ENCODE measurements at places on chromosomes 16 and 17.

DNA sequence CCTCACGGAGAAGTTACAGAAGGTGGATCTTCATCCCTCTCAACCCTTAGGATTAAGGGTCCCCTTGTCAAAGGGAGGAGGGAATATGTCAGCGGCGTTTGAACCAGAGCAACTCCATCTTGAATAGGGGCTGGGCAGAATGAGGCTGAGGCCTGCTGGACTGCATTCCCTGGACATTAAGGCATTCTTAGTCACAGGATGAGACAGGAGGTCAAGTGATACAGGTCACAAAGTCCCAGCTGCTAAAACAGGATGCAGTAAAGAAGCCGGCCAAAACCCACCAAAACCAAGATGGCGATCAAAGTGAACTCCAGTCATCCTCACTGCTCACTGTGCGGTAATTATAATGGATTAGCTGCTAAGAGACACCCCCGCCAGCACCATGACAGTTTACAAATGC lies 36.7 kb downstream of the RBFOX3 start:
- no peak for DNase-seq
- H3K36me3 ChIP-seq = no peaks in the 10 kb centered on the region
- no peaks in the 10 kb centered on the region for H3K27me3 ChIP-seq
- no peak overlapping the region for H3K4me3 ChIP-seq
- H3K27ac ChIP-seq = no peak overlapping the region

GRCh38 chr17:43767053-43767712 lies 8.6 kb upstream of the SOST start:
- no peak overlapping the region for H3K27ac ChIP-seq
- no peak for DNase-seq
- peaks cover 8% of the 10 kb centered on the region for H3K36me3 ChIP-seq

DNA sequence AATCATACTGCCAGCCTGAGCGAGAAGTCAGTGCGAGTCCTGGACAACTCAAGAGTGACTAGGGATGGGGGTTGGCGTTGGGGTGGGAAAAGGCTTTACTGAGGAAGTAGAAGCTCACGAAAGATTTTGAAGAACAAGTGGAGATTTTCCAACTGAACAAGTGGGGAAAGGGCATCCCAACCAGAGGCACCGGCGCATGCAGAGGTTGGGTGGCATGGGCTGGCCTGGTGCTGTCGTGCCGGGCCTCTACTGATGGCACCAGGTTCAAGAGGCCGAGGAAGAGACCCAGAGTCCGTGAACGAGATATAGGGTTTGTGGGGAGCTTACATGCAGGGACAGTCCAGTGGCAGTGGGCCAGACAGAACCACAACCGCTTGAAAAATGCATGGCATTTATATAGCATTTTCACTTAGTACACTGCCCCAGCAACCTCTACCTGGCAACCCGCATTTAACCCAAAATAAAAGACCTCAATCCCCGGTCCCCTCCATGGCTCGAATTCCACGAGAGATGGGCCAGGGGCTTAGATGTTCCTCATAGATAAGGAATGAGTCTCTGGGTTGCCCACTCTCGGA lies 7.7 kb upstream of the ITGA3 start:
- peaks cover 19% of the 10 kb centered on the region for H3K4me1 ChIP-seq
- DNase-seq = no peak
- no peak overlapping the region for H3K4me3 ChIP-seq
- H3K27me3 ChIP-seq = no peaks in the 10 kb centered on the region

- H3K27me3 ChIP-seq = no peaks in the 10 kb centered on the region
- peaks cover 5% of the 10 kb centered on the region for H3K4me1 ChIP-seq
- no peak for DNase-seq
- no peak overlapping the region for H3K4me3 ChIP-seq
- no peaks in the 10 kb centered on the region for H3K36me3 ChIP-seq
These were observed 17.1 kb upstream of the C17orf113 start for GRCh38 chr17:42067371-42068091.

DNA sequence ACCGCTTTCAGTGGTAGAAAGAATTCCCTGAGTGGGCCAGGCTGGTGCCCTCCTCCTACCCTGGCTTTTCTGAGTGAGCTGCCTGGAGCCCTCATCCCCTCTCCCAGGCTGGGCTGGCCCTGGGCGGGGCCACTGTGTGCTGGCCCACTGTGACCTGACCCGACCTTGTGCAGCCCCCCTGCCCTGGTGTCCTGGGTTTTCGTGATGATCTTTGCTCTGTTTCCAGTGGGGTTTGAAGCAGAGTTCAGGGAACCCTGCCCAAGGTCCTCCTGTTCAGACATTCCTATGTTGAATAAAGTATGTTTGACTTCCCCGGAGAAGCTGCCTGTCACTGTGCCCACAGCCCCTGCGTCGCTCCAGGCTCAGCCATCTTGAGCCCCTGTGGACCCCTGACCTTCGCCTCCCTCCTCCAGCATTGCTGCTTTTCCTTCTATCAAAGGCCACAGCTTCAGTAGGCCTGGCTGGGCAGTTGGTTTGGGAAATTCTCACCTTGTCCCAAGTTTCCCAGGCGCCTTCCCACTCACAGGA lies 13.7 kb upstream of the NAGLU start:
- peaks cover 6% of the 10 kb centered on the region for H3K4me1 ChIP-seq
- no peaks in the 10 kb centered on the region for H3K27me3 ChIP-seq
- H3K27ac ChIP-seq = no peak overlapping the region
- DNase-seq = no peak
- peaks cover 9% of the 10 kb centered on the region for H3K36me3 ChIP-seq

DNA sequence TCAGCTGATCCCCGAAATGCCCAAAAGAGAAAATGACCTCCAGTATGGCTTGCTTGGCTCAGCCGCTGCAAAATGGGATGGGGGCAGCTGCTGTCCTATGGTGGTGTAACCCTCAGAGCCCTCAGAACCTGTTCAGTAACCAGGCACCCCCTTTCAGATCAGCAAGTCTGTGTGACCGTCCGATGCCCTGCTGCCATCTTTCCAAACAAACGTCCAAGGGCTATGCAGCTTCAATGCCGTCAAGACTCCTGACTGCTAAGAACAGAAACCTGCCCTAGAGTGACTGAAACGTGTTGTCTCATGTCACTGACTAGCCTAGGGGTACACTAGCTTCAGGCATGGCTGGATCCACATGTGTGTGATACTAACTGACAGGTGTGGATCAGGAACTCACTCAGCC lies 70.4 kb downstream of the GNAO1 start:
- H3K27me3 ChIP-seq = no peaks in the 10 kb centered on the region
- H3K4me3 ChIP-seq = no peak overlapping the region
- H3K27ac ChIP-seq = no peak overlapping the region
- peaks cover 3% of the 10 kb centered on the region for H3K4me1 ChIP-seq
- H3K36me3 ChIP-seq = no peaks in the 10 kb centered on the region

DNA sequence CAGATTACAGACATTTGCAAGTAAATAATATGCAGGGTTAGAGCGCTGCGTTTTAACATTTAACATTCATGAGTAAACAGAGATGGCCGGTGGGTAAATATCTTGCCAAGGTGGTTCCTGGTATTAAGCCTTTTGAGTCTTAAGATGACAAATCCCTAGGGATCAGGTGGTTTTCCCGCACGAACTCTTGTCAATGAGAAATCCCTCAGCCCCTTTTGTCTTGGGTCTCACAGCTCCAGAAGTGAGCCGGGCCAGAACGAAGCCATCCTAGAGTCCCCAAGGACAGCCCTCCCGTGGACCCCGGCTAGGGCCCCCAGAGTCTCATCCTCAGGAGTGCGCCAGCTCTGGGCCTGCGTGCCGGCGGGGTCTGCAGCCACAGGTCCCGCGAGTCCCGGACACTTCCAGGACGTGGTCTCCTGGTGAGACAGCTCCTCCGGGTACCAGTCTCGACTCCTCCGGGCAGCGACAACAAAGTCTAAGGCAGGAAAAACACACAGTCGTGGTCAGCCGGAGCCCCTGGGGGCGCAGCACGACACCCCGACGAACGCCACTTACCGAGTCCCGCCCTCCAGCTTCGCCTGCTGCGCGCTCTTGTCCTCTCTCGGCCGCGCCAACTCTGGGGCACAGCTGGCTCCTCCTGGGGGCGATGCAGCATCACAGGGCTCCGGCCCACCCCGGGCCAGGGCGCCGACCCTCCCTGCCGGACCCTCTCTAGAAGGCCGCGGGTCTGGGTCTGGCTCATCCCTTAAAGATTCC lies 13.3 kb downstream of the MIS12 start:
- H3K27ac ChIP-seq = no peak overlapping the region
- peaks cover 7% of the 10 kb centered on the region for H3K27me3 ChIP-seq
- DNase-seq = peak; percentile 62
- peak overlapping the region; percentile 54 for H3K4me3 ChIP-seq

GRCh38 chr16:50596762-50597450 lies 48.7 kb downstream of the NKD1 start:
- H3K4me1 ChIP-seq = peaks cover 13% of the 10 kb centered on the region
- no peaks in the 10 kb centered on the region for H3K36me3 ChIP-seq
- H3K4me3 ChIP-seq = no peak overlapping the region
- H3K27me3 ChIP-seq = no peaks in the 10 kb centered on the region
- no peak for DNase-seq
- no peak overlapping the region for H3K27ac ChIP-seq

GRCh38 chr17:58325976-58326468 lies 2.6 kb downstream of the TSPOAP1 start:
- no peaks in the 10 kb centered on the region for H3K4me1 ChIP-seq
- H3K27me3 ChIP-seq = no peaks in the 10 kb centered on the region
- H3K36me3 ChIP-seq = no peaks in the 10 kb centered on the region
- no peak overlapping the region for H3K27ac ChIP-seq
- DNase-seq = no peak

DNA sequence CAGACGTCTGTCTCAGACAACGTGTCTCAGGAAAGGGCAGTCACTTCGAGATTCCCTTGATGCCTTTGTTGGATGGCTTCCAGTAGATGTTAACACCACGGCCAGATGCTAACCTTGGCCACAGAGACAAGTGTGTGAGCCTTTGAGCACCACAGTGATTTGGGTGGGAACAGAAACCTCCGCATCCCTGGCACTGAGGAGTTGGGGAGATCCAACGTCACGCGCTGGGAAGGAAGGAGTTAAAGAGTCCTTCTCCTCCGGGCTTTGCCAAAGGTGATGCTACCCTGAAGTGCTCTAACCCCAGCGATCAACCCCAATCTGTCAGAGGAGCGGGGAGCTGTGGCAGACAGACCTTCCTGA lies 3.0 kb upstream of the ABR start:
- peaks cover 19% of the 10 kb centered on the region for H3K27me3 ChIP-seq
- no peak overlapping the region for H3K27ac ChIP-seq
- peaks cover 22% of the 10 kb centered on the region for H3K4me1 ChIP-seq

DNA sequence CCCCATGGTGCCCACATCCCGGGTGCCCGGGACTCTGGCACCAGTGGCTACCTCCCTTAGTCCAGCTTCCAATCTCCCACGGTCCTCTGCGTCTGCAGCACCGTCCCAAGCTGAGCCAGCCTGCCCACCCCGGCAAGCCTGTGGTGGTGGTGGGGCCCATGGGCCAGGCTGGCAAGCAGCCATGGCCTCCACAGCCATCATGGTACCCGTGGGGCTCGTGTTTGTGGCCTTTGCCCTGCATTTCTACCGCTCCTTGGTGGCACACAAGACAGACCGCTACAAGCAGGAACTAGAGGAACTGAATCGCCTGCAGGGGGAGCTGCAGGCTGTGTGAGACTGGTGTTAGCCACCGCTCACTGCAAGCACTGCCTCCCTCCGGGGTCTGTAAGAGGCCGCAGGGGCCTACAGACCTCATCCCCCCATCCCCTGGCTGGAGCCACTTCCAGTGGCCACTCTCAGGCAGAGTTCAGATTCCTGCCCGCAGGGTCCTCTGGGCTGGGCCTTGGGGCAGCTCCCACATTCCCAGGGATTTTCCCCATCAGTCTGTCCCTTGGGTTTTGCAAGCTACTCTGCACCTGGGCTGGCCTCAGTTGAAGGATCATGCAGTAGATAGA lies 3.9 kb upstream of the SETD1A start:
- H3K36me3 ChIP-seq = no peaks in the 10 kb centered on the region
- H3K27me3 ChIP-seq = no peaks in the 10 kb centered on the region
- no peak overlapping the region for H3K4me3 ChIP-seq
- H3K4me1 ChIP-seq = peaks cover 9% of the 10 kb centered on the region

DNA sequence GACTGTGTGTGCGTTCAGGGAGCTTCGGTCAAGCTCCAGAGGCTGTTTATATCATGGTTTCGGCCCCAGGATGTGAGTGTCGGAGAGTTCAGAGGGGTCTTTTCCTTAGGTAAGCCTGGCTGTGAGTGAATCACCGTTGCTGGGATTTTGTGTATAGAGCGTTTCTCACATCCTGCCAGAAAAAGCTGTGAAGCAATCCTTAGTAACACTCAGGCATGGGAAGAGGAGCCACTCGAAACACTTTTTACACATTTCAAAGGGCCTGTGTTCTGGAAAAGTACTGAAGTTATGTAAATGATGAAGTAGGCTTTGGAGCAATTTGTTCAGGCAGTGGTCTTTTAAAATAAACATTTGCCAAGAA lies 662 bp downstream of the PGS1 start:
- 0 out of 2 replicates have a peak, but pooled peaks cover 3% of the 10 kb centered on the region for H3K36me3 ChIP-seq
- no peak for DNase-seq
- no peaks in the 10 kb centered on the region for H3K27me3 ChIP-seq

DNA sequence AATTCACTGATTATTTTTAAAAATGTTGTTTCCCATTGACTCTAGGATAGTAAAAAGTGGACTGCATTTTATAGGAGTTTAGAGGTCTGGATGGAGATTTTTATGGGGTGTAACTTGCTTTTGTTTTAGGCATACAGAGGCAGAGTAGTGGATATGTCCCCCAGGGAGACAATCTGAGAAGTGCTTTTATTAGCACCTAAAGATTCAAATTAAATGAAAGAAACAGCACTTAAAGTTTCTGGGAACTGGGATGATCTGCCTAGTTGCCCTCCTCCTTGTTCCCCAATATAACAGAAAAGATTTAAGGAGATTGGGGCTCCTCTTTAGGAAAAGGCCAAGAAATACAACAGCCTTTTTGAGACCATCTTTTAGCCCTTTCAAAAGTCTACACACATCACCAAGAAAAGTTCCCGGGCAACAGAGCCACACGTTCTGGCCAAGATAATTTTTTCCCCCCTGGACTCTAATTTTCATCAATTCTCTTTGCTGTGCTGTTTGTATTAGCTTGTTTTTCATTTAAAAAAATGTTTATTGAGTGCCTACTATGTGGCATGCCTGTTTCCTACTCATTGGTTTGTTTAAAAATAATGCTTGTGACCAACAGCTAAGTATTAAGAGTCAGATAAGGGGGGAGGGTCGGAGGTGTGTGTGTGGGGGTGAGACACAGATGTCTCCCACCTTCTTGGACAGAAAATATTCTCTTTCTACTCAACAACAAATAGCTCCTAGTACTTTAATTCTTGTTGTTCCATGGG lies 2.5 kb upstream of the IGF2BP1 start:
- H3K27me3 ChIP-seq = no peaks in the 10 kb centered on the region
- H3K4me3 ChIP-seq = peak overlapping the region; percentile 91
- DNase-seq = no peak
- peaks cover 12% of the 10 kb centered on the region for H3K4me1 ChIP-seq

DNA sequence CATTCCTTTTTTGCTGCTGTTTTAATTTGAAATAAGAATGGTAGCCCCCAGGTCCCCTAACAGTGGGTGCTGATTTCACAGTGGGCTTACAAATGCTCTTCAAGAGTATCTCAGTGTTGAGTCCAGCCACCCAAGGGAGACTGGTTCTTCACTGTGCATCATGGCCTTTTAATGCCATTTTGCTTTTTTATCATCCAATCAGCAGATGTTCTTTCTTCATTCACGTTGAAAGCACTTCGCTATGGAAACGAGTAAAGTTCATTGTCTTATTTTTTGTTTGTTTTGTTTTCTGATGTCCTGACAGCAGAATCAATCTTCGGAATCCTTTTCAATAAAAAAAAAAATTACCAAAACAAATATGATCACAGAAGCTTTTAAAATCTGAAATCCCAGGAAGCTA lies 429.0 kb downstream of the MAF start:
- peaks cover 5% of the 10 kb centered on the region for H3K4me1 ChIP-seq
- no peak overlapping the region for H3K27ac ChIP-seq
- no peaks in the 10 kb centered on the region for H3K36me3 ChIP-seq
- DNase-seq = no peak
- H3K27me3 ChIP-seq = no peaks in the 10 kb centered on the region
- no peak overlapping the region for H3K4me3 ChIP-seq

- H3K27ac ChIP-seq = no peak overlapping the region
- DNase-seq = no peak
- H3K27me3 ChIP-seq = no peaks in the 10 kb centered on the region
- peaks cover 14% of the 10 kb centered on the region for H3K4me1 ChIP-seq
These were observed 15.5 kb downstream of the HIC1 start for GRCh38 chr17:2070241-2071023.

All from H1 (cell line).